ENCODE measurements at places on chromosomes 5 and 9.

DNA sequence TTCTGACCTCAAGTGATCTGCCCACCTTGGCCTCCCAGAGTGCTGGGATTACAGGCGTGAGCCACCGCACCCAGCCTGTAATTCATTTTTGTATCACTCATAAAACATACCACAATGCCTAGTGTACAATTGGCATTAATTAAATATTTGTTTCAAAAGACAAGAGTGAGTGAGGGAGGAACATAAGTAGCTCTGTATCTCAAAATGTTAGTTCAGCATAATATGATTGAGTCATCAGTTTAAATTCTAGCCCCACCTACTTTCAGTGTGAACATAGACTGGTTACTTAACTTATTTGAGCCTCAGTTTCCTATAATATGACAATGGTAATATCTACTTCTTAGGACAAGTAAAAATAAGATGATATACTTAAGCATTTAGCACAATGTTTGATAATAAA lies 26.9 kb downstream of the INVS start:
- DNase-seq: no peak

GRCh38 chr5:142221091-142221860 lies 103.5 kb downstream of the SPRY4 start:
- DNase-seq: peak; percentile 45

GRCh38 chr5:39079147-39079546 lies 4.9 kb upstream of the RICTOR start:
- DNase-seq: no peak

- DNase-seq: no peak
Observed at GRCh38 chr5:104265531-104266140, 703.0 kb upstream of the NUDT12 start.

DNA sequence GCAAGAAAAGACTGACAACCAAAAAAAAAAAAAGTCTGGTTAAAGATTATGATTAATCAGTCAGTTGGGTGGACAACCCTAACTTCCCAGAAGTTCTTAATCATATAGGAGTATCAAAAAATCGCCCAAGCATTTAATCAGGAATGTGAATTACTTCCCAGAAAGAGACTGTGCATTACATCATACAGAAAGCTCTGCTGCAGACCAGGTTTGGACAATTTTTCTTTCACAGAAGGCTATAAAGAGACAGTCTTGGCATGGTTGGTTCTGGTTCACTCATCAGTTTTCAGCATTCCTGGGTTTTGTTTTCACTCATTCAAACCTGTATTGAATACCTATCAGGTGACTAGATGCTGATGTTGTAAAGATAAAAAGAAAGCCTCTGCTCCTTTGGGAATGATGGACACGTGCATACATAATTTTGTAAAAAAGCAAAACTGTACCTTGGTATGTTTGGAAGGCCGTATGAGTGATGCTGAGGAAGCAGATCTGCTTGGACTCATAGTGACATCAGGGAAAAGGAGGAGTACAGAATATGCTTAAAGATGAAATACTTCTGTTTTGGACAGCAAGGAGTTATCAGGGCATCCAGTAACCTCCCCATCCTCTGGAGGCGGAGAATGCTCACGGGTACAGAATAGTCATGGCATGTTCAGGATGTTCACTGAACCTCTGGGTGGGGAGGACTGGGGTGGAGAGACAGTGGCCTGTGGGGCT lies 178.4 kb downstream of the GNA14 start:
- no peak for DNase-seq

DNA sequence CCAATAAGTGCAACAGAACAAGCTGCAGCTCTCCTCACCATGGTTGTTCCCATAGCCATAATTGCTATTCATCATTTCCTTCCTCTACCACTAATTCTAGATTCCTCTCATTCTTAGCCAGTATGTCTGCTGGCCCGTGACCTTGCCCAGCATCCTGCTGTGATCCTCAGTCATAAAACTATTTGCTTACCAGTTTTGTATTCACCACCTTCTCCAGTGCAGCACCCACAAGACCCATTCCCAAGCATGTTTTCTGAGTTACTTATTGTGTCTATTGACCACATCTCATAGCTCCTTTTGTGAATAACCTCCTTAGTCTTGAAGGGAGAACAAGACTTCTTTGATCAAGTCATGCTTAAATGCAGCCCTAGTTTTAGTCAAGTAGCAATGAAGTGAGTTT lies 488.0 kb upstream of the CTNND2 start:
- DNase-seq: no peak

DNA sequence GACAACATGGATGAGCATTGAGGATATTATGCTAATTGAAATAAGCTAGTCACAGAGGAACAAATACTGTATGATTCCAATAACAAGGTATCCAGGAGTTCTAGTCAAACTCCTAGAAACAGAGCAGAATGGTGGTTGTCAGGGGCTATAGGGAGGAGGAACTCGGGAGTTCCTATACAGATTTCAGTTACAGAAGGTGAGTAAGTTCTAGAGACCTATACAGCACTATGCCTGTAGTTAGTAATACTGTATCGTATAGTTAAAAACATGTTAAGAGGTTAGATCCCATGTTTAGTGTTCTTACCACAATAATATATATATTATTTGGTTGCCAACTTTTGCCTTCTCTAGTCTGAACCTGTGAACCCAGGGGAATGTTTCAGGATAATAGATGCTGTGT lies 7.9 kb upstream of the OXCT1 start:
- DNase-seq: no peak

- DNase-seq: no peak
Observed at GRCh38 chr5:10501554-10502075, 59.9 kb downstream of the ROPN1L start.

GRCh38 chr5:41835645-41836044 lies 34.6 kb downstream of the OXCT1 start:
- no peak for DNase-seq

GRCh38 chr9:134597957-134598883 lies 43.4 kb upstream of the COL5A1 start:
- DNase-seq: no peak

DNA sequence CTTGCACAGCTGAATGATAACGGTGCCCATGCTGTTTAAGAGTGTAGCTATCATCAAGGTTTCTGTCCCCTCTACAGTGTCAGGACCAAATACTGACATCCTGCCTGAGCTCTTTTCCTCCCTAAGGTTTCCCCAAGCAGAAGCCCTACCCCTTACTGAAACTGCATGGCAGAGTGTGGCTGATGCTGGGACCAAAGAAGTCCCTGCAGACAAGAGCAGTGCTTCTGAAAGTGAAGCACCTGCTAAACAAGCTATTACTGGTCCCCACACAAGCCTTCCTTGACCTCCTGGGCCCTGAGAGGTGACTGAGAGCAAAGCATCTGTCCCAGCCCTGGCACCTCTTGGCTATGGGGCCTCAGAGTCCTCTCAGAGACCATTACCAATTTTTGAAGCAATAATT lies 56.1 kb downstream of the CFAP90 start:
- DNase-seq: no peak

DNA sequence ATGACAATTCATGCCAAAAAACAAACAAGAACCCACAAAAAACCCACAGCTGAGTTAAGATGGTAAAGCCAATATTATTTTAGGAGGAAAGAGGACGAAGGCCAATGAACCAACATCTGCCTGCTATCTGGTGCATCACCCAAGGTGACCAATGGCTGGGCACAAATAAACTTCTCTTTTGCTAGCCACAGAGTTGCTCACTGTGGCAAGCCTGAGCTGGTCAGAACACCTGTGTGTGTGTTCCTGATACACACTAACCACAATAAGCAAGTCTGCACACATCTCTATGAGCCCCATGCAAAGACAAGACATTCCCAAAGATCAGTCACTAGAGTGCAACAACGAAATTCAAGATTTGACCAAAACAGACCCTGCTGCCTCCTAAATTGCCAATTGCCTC lies 63.1 kb downstream of the RNF38 start:
- no peak for DNase-seq

DNA sequence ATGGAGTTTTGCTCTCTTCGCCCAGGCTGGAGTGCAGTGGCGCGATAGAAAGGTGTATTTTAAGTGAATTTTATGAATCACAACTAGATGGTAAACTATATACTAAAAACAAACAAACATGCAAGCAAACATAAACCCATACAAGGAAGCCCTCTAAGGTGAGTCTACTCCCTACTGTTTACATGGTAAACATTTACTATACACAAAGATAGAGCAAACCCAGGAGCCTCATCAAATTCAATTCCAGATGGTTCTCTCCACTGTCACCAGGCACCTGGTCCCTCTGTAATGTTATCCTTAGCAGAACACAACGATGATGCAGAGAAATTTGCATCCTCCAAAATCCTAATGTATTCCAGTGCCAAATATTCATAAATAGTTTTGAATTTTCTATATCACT lies 17.9 kb downstream of the ANKH start:
- DNase-seq: no peak

DNA sequence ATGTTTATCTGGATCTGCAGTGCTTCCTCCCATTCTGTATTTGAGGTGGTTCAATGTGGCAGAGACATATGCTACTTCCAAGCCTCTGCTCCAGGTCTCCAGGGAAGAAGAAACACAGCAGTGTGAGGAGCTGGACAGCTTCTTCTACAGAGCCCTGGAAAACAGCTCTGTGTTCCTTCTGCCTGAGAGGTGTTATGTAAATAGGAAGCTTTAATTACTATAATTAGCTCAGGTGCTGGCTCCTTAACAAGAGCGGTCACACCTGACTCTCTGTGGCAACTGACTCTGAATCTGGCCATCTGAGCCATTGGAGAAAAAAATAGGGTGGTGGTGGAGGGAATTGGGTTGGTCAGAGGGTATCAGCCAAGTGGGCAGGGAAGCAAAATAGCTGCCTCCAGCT lies 332.4 kb upstream of the BRINP1 start:
- no peak for DNase-seq

DNA sequence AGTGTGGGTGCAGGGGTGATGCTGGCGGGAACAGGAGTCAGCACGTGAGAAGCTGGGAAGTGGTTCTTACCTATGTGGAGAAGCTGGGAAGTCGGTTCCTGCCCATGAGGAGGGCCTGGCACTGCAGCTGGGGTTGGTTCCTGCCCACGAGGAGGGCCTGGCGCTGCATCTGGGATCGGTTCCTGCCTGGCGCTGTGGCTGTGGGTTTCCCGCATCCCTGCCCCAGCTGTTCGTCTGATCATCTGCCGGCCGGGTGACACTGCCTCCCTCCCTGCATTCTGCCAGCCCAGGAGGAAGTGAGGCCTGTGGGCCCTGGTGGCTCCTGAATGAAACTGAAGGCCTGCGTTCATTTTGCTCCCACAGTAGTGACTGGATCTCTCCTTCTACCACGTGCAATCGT lies 5.1 kb downstream of the OBP2A start:
- no peak for DNase-seq

GRCh38 chr5:147372191-147372590 lies 137.4 kb downstream of the STK32A start:
- peak; percentile 19 for DNase-seq

GRCh38 chr5:60943624-60944023 lies 1.2 kb downstream of the ERCC8 start:
- DNase-seq: peak; percentile 85

DNA sequence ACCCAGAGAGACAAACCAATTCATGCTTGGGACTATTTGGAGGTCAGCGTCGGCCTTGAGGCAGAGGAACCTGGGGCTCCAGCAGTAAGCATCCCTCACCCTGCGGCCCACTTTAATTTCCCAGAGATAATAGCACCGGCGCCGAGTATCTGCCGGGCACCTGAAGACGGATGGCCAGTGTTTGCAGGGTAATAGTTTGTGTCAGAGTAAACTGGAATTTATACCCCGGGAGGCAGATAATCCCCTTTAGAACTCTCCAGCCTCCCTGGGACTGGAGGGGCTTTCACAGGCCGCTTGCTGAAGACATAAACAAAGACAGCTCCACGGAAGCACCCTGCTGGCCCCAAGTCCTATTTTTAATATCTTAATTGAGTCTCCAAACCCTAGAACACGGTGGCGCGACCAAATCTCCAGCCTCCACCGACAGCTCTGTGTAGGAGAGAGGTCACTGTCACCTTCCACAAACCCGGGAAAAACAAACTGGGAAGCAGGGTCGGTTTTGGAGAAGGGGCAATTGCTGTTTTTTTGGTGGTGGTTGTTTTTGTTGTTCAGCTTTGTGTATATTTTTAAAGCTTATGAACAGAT lies 17.4 kb upstream of the FCN1 start:
- no peak for DNase-seq

GRCh38 chr5:112549605-112550166 lies 130.6 kb upstream of the EPB41L4A start:
- no peak for DNase-seq

GRCh38 chr9:90834828-90835595 lies 33.4 kb downstream of the SYK start:
- DNase-seq: peak; percentile 6

- DNase-seq: peak; percentile 4
Observed at GRCh38 chr9:127360829-127361228, 36.1 kb upstream of the SLC2A8 start.

GRCh38 chr5:36407396-36407795 lies 105.7 kb upstream of the RANBP3L start:
- DNase-seq: no peak

DNA sequence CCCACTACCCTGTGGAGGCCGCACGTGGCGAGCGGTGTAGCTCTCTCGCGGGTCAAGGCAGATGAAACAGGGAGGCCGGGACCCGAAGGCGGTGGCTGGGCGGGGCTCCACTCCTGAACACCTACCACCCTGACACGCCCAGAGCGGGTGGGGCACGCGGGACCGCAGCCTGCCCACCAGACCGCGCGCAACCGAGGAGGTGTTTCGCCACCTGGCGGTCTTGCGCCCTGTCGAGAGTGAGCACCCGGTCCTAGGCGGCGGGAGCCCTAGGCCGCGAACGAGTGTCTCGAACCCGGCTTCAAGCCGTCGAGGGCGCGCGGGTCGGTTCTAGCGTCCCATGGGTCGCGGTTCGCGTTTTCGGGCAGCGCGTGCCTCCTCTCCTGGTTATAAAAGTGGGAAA lies 2.2 kb upstream of the EXOSC3 start:
- no peak for DNase-seq

DNA sequence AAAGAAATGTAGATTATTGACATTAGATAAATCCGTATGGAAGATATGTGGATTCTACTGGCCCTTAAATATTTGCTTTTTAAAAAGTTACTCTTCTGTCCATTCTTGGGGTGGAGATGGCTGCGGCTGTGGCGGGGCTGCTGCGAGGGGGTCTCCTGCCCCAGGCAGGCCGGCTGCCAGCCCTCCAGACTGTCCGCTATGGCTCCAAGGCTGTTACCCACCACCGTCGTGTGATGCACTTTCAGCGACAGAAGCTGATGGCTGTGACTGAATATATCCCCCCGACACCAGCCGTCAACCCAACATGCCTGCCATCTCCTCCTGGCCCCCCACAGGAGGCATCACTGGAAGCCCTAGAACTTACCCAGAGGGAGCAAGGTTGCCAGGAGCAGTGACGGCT lies 50.7 kb downstream of the FAM170A start:
- DNase-seq: no peak

DNA sequence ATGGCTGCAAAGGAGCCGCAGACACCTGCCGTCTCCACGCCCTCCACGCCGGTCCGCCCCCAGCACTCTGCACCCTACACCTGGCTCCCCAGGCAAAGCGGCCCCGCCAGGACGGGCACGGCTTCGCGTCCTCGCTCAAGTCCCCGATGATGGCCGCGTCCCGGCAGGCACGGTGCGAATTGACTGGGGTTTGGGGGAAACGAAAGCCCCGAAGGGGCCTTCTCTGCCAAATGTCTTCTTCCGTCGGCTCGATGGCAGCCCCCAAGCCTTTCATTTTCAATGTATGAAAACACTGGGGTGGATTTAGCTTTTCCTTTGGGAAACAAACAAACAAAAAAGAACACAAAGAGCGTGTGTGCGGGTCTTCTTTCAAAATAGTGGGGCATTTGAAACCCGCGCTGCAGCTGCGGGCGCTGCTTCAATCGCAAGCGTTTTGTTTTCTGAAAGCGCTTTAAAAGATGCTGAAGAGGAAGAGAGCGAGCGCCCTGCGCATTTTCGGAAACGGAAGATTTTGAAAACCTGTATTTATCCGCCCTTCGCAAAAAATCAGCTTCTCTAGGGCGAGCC lies 160.0 kb downstream of the RMI1 start:
- peak; percentile 15 for DNase-seq

Data from inflammatory macrophage treated with lipopolysaccharide for 4 hours (primary cell).